ENCODE measurements at places on chromosomes 1 and 21. TPM values are rescaled to one million over a fixed set of nuclear protein-coding genes. Genes with fewer than 3 reads are reported as not detected.

- no peaks in the 10 kb centered on the region for H3K36me3 ChIP-seq
- H3K27me3 ChIP-seq = no peaks in the 10 kb centered on the region
- no peak overlapping the region for H3K4me3 ChIP-seq
- no peak overlapping the region for H3K27ac ChIP-seq
- no peaks in the 10 kb centered on the region for H3K4me1 ChIP-seq
These were observed 18.1 kb downstream of the PDC start for GRCh38 chr1:186442651-186443375.

DNA sequence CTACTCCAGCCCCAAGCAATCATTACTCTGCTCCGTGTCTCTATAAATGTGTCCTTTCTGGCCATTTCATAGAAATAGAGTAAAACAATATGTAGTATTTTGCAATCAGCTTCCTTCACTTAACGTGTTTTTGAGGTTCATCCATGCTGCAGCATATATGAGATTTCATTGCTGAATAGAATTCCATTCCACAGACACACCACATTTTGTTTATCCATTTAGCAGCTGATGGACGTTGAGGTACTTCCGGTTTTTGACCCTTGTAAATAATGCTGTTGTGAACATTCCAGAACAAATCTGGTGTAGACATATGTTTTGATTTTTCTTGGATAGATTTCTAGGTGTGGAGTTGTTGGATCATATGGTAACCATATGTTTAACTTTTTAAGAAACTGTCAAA lies 30.7 kb downstream of the ADAM30 start:
- no peaks in the 10 kb centered on the region for H3K4me1 ChIP-seq
- no peaks in the 10 kb centered on the region for H3K36me3 ChIP-seq
- H3K27ac ChIP-seq = no peak overlapping the region
- DNase-seq = no peak
- H3K4me3 ChIP-seq = no peak overlapping the region

GRCh38 chr1:93244298-93245069 lies 64.0 kb downstream of the CCDC18 start:
- no peak overlapping the region for H3K27ac ChIP-seq
- DNase-seq = no peak
- H3K27me3 ChIP-seq = no peaks in the 10 kb centered on the region

DNA sequence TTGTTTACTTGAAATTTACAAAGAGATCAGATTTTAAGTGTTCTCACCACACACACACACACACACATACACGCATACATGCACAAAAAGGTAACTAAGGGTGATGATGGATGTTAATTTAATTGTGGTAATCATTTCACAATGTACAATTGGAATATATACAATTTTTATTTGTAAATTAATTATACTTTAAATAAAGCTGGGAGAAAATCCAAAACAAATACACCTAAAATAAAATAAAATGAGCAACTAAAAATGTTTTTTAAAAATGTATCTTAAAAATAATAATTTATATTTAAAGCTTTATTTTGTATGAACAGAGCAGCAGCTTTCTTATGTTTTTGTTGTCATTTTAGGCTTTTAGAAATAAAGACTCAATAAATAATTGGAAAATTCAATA lies 8.2 kb upstream of the INSL5 start:
- H3K27me3 ChIP-seq = no peaks in the 10 kb centered on the region
- H3K36me3 ChIP-seq = no peaks in the 10 kb centered on the region
- no peak for DNase-seq

- H3K27me3 ChIP-seq = no peaks in the 10 kb centered on the region
- no peak for DNase-seq
- H3K4me1 ChIP-seq = no peaks in the 10 kb centered on the region
- H3K4me3 ChIP-seq = no peak overlapping the region
- no peak overlapping the region for H3K27ac ChIP-seq
- peaks cover 22% of the 10 kb centered on the region for H3K36me3 ChIP-seq
These were observed 44.4 kb downstream of the TM2D1 start for GRCh38 chr1:61680500-61680899.

DNA sequence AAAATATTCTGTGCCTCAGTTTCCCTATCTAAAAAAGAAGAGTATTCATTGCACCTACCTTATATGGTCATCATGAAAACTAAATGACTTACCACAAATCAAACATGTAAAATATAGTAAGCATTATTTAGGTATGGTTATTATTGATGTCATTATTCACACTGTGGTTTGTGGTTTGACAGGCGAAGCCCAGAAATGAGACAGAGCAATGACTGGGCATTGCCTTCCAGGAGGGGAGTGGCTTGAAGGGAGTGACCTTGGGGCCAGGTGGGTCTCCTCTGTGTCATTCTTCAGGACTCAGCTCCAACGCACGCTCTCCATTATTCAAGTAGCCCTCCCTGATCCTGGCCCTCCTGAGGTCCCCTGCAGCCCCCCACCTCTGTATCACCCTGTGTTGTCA lies 133.7 kb downstream of the DMRTA2 start:
- H3K27me3 ChIP-seq = no peaks in the 10 kb centered on the region
- DNase-seq = no peak
- H3K27ac ChIP-seq = no peak overlapping the region
- H3K4me1 ChIP-seq = no peaks in the 10 kb centered on the region

DNA sequence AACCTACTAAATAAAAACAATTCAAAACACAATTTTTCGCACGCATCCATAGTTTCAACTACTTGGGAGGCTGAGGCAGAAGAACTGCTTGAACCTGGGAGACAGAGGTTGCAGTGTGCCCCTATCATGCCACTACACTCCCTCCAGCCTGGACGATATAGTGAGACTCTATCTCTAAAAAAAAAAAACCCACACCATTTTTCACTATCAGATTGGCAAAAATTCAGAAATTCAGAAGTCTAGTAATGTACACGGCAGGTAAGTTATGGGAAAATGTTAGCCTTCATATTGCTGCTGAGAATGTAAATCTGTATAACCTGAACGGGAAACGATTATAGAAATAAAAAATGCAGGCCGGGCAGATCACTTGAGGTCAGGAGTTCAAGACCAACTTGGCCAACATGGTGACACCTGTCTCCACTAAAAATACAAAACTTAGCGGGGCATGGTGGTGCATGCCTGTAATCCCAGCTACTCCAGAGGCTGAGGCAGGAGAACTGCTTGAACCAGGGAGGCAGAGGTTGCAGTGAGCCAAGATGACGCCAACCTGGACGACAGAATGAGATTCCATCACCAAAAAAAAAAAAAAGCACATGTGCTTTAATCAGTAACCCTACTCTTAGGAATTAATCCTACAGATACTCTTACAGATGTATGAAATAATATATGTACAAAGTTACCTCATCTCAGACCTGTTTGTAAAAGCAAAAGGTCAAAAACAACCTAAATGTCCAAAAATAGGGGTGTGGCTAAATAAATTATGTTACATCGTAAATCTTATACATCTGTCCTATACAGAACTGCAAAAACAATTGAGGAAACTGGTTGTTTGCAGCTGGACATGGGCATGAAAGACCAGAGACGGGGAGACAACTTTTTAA lies 37.9 kb downstream of the ARID4B start:
- H3K4me1 ChIP-seq = peaks cover 39% of the 10 kb centered on the region
- no peak overlapping the region for H3K4me3 ChIP-seq
- no peaks in the 10 kb centered on the region for H3K27me3 ChIP-seq
- H3K27ac ChIP-seq = no peak overlapping the region

DNA sequence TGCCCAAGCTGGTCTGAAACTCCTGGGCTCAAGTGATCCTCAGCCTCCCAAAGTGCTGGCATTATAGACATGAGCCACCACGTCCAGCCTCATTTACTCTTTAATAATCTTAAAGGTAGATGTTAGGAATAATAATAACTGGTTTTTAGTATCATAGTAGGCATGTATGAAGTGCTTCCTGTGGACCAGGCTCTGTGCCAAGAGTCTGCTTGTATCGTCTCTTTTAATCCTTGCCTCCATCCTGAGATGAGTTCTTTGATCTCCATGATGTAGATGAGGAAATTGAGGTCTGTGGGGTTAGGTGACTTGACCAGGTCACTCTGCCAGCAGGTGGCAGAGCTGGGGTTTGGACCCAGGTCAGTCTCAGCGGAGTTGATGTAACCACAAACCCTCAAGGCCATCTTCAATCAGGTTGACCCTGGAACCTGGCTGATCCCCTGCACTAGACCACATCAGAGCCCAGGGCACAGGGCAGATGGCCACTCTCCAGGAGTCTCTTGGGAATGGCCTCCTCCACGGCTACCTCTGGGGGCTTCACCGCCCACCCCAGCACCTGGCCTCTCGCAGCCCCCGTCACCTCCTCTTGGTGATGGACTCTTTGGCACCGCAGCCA lies 11.3 kb downstream of the EFHD2 start:
- H3K27me3 ChIP-seq = no peaks in the 10 kb centered on the region
- no peak overlapping the region for H3K27ac ChIP-seq
- no peak for DNase-seq
- no peak overlapping the region for H3K4me3 ChIP-seq

GRCh38 chr1:101667761-101668160 lies 329.0 kb downstream of the OLFM3 start:
- no peaks in the 10 kb centered on the region for H3K4me1 ChIP-seq
- H3K27me3 ChIP-seq = no peaks in the 10 kb centered on the region
- no peak overlapping the region for H3K27ac ChIP-seq
- H3K4me3 ChIP-seq = no peak overlapping the region
- no peaks in the 10 kb centered on the region for H3K36me3 ChIP-seq

- H3K27me3 ChIP-seq = no peaks in the 10 kb centered on the region
- H3K36me3 ChIP-seq = no peaks in the 10 kb centered on the region
- no peak overlapping the region for H3K27ac ChIP-seq
- no peaks in the 10 kb centered on the region for H3K4me1 ChIP-seq
- H3K4me3 ChIP-seq = no peak overlapping the region
- DNase-seq = no peak
These were observed 40.5 kb upstream of the SCYL3 start for GRCh38 chr1:169933984-169934725.

DNA sequence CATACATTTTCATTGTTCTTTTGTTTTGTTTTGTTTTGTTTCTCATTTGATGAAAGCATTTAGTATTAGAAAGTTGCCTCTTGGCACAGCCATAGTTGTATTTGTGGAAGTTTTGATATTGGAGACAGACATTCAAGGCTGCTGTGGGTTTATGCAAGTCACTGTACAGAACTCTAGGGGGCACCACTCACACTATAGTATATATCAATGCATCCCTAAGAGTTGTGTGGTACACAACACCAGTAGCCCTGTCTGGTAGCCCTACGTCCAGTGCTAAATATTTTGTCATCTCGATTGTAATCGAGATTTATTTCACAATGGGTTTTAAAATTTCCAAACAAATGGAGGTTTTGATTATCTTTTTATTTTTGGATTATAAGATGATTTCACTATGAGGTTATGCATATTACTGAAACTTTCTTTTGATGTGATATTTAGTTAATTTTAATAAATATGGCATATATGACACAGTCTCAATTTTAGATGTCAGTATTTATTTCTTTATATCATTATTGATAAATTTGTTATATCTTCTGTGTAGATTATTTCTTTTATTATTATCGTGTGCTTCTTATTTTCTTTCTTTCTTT lies 112.2 kb downstream of the NR5A2 start:
- no peak overlapping the region for H3K27ac ChIP-seq
- DNase-seq = peak; percentile 72
- H3K27me3 ChIP-seq = no peaks in the 10 kb centered on the region
- H3K4me3 ChIP-seq = no peak overlapping the region
- H3K4me1 ChIP-seq = no peaks in the 10 kb centered on the region

- H3K27ac ChIP-seq = no peak overlapping the region
- peaks cover 5% of the 10 kb centered on the region for H3K27me3 ChIP-seq
- H3K4me1 ChIP-seq = no peaks in the 10 kb centered on the region
- no peak for DNase-seq
- no peaks in the 10 kb centered on the region for H3K36me3 ChIP-seq
- no peak overlapping the region for H3K4me3 ChIP-seq
These were observed 361.5 kb downstream of the PTPRU start for GRCh38 chr1:29597861-29598260.

- H3K4me1 ChIP-seq = no peaks in the 10 kb centered on the region
- H3K27me3 ChIP-seq = no peaks in the 10 kb centered on the region
- no peak for DNase-seq
- H3K36me3 ChIP-seq = no peaks in the 10 kb centered on the region
These were observed 52.8 kb downstream of the FMO4 start for GRCh38 chr1:171366816-171367215.

- H3K27me3 ChIP-seq = no peaks in the 10 kb centered on the region
- H3K4me3 ChIP-seq = no peak overlapping the region
- no peak overlapping the region for H3K27ac ChIP-seq
- H3K4me1 ChIP-seq = peaks cover 3% of the 10 kb centered on the region
- H3K36me3 ChIP-seq = peaks cover 32% of the 10 kb centered on the region
These were observed 20.2 kb downstream of the ETS2 start for GRCh38 chr21:38825921-38826320.

DNA sequence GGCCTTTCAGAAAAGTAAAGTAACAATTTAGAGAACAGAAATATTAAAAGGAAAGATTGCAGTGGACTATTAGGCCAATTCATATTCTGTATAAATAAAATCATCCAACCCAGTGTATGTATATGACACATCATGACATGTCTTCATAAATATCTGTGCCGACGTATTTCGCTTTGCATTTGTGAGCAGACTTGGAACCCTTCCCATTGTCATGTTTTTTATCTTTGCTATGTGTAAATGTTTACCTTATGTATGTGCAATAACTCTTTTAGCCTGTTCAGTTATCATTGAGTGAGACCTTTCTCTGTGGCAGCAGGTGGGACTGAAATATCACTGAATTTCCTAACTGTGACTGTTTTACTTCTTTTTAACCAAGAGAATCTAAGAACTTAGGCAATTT lies 58.0 kb upstream of the FAM3B start:
- H3K4me1 ChIP-seq = no peaks in the 10 kb centered on the region
- no peaks in the 10 kb centered on the region for H3K27me3 ChIP-seq
- H3K4me3 ChIP-seq = no peak overlapping the region
- no peak for DNase-seq
- no peaks in the 10 kb centered on the region for H3K36me3 ChIP-seq

DNA sequence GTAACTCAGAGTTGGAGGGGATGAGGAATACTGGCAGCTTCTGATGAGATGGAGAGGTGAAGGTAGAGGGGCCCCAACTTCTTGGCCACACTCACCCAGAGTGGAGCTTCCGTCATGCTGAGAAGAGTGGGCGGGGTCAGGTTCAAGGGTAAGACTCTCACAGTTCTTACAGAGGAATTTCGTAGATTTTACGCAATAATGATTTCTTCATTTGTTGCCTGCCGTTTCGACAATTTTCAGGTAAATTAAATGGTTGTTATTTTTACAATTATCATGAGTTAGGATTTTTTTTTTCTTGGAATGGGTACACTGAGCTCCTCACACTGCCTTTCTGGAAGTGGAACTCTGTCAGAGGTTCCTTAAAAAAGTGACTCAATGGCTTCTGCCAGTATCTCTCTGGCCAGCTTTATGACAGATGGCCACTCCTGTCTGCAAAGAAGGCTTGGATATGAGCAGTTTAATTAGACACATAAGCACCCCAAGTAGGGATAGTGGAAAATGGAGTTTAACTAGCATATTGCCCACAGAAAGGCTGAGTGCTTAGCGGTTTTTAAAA lies 13.8 kb upstream of the NLRP3 start:
- no peak overlapping the region for H3K27ac ChIP-seq
- no peaks in the 10 kb centered on the region for H3K27me3 ChIP-seq
- H3K4me1 ChIP-seq = peaks cover 15% of the 10 kb centered on the region
- H3K36me3 ChIP-seq = no peaks in the 10 kb centered on the region

RASSF5 gene
- total RNA-seq = 153 TPM

GPR37L1 gene
- not detected for total RNA-seq

PRELP gene
- total RNA-seq = not detected

LORICRIN gene
- not detected for total RNA-seq

TRPM2 gene
- 2.9 TPM for total RNA-seq

BACE2 gene
- 0.16 TPM for total RNA-seq

VASH2 gene
- 0.11 TPM for total RNA-seq

C1orf141 gene
- total RNA-seq = not detected

COL8A2 gene
- total RNA-seq = 0.06 TPM

SAMD11 gene
- total RNA-seq = not detected

OR2T11 gene
- total RNA-seq = not detected

LAD1 gene
- not detected for total RNA-seq
